Activated CD8-positive, alpha-beta memory T cell treated with anti-CD3 and anti-CD28 coated beads for 48 hours (primary cell): ENCODE measurements at places on chromosomes 7 and 10.

GRCh38 chr10:50361946-50362345 lies 110.6 kb upstream of the ASAH2 start:
- DNase-seq = no peak

GRCh38 chr10:112956631-112957350 lies 6.7 kb downstream of the TCF7L2 start:
- DNase-seq = no peak

GRCh38 chr7:29196971-29197595 lies 2.5 kb downstream of the CHN2 start:
- DNase-seq = no peak

- no peak for DNase-seq
Measured at GRCh38 chr7:103887853-103888602, 101.4 kb downstream of the RELN start.

DNA sequence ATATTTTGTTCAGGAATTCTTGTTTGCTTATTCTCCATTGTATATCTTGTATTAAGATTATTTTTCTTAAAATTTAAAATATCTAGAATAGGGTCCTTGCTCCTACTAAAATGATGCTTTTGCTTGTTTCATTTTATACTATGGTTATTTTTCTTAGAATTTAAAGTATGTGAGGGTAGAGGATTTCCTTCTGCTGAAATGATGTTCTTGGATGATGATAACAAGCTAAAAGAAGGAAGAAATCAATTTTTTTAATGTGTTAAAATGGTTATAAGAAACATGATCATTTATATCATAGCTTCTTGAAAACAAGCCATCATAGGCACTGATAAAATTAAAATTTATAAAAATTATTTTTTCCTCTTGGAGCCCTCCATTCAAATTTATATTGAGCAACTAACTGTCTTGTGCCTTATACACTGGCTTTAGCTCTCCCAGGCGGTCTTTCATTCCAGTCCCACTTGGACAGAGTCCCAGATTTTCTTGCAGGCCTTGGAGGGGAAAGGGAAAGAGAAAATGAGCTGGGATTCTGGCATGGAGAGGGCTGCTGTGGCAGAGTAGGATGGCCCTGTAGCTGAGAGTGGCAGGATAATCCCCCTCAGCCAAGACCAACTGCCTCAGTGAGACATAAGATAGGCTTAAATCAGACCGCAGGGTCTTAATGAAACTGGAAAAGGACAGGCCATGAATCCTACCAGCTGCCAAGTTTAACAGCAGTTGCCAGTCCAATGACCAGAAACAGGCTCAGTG lies 60.2 kb downstream of the DNAJB9 start:
- DNase-seq = no peak

DNA sequence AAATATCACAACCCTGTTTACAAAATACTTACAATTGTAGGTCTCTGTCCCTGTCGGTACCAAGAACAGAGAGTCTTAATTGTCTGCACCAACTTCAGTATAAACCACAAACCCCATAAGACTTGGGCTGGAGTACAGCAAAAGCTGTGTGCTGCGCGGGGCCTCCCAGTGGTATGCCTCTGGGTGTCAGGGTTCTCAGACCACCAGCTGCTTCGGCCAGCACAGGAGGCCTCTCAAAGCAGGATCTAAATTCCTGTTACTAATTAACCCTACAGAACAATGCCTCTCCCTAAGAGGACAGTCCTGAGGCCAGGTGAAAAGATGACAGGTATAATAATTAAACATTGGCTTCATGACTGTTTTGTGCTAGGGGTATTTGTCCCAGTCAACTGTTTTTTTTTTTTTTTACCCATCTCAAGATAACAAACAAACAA lies 957 bp upstream of the SVIL start:
- no peak for DNase-seq

DNA sequence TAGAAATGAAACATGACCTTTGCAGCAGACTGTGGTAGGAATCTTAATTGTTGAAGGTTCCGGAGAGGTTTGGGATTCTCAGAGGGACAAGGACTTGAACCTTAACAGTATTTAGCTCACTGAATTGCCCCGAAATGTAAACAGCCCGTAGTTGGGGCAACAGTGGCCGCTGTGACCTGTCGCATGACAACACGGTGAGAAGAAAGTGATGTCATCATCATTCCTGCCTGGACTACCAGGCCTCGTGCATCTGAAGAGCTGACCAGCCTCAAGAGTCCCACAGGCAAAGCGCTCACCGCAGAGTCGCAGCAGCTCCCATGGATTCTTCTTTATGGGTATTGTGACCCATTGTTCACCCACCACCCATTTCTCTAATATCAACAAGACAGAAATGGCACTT lies 250.6 kb downstream of the KLF6 start:
- DNase-seq = no peak

- DNase-seq = no peak
Measured at GRCh38 chr7:148319316-148319808, 271.2 kb upstream of the C7orf33 start.

GRCh38 chr7:78173666-78174065 lies 375.1 kb downstream of the PHTF2 start:
- no peak for DNase-seq

DNA sequence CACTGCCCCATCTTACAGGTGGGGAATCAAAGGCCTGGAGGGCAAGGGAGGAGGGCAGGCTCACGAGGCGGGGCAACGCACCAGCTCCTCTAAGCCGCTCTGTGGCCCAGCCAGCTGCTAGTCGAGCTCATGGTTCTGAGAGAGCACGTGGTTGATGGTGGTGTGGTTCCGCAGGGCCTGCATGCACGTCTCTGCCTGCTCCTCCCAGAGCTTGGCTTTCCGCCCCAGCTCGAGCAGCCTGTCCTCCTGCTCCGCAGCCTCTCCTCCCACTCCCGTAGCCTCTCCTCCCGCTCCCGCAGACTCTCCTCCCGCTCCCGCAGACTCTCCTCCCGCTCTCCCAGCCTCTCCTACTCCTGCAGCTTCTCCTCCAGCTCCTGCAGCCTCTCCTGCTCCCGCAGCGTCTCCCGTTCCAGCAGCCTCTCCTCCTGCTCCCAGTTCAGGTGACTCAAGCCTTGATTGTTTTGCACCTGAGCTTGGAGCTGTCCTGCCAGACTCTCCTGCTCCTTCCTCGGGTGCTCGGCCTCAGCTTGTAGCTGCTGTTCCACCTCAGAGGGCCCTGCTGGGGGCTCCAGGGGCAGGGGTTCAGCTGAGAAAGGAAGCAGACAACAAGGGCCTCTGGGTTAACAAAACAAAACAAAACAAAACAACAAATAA lies 19.1 kb upstream of the MTPAP start:
- no peak for DNase-seq

DNA sequence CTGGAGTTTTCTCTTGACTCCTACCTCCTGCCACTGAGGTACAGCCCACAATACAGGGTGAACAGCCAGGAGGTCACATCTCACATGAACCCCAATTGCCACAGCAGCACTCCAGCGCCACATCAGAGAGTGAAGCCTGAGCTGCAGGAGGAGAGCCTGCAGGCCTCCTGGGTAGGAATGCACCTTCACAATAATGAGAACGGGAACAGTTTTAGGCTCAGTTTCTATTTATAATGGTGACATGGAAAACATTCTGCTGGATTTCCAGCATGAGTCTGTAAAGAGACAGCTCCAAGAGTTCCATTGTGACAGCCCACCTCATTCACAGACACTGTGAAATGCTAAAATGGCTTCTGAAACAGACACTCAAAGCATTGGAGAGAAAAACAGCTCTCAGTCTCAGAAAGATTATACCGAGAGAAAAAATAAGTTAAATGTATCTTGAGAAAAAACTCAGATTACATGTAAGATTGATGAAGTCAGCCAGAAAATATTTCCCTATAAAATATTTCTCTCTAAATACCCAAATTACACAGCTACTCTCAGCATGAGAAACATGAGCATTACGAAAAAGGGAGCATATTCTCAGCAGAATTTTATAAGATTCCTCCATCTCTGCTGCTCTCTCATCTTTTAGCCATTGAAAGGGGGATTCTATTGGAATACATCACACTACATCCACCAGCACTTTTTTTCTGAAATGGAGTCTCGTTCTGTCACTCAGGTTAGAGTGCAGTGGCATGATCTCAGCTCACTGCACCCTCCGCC lies 11.3 kb downstream of the ZNF680 start:
- DNase-seq = no peak

- DNase-seq = no peak
Measured at GRCh38 chr10:48554656-48555055, 50.2 kb downstream of the ARHGAP22 start.

- no peak for DNase-seq
Measured at GRCh38 chr10:69800109-69800508, 1.6 kb upstream of the COL13A1 start.

GRCh38 chr7:50185208-50185607 lies 92.2 kb upstream of the ZPBP start:
- DNase-seq = no peak

DNA sequence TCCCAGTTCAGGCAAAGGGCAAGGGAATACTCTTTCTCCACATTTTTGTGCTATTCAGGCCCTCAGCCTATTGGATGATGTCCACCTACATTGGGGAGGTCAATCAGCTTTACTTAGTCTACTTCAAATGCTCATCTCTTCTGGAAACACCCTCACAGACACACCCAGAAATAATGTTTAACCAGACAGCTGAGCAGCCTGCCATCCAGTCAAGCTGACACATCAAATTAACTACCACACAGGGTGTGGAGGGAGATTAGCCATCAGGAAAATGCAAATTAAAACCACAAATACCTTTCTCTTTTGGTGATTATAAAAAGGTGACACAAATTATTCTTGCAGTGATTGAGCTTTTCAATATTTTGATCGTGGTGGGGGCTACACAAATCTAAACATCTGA lies 74.7 kb upstream of the FZD8 start:
- DNase-seq = no peak

DNA sequence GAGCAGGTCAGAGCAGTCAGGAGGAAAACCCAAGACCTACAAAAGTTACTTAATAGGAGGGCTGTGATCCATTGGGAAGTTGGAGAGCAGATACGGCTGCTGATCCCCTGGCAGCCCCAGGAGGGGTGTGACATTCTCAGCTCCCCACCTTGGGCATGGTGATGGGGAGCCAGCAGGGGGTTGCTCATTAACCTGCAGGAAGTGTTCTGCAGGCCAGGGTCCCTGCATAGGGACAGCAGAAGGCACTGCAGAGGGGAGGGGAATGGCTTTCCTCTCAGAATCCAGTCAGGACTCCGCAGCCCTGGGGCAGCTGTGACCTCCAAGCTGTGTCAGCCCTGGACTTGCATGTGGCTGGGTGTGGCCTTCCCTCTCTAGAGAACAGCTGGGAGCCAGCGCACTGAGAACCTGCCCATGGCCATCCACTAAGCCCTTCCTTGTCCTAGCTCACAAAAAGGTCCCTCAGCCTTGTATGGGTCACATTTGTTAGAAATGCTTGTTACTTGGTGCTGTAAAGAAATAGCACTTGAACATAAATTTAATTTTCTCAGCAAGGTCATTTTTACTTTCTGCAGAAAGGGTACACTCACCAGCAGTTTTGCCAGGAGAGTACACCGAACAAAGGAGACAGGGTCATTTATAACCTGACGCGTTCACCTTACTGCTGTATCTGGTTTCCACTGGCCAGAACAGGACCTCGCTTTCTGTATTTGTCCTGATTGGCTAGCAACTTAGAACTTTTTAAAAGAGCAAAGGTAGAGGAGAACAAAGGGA lies 169.6 kb downstream of the COBL start:
- no peak for DNase-seq

- DNase-seq = no peak
Measured at GRCh38 chr7:150959081-150959480, 19.0 kb downstream of the KCNH2 start.

DNA sequence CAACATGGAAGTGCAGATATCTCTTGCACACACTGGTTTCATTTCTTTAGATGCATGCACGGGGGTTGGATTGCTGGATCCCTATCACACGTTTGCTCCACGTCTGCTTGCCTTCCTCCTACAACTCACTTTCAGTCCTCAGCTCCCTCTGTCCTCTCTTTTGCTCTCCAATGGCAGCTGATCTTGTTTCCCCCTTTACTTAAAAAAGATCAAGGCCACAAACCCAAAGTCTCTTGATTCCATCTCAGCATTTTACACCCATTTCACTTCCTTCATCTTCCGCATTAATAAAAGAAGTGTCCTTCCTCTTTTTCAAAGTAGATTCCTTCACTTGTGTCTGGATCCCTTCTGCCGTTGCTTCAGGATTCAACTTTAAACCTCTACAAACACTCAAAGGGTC lies 245.2 kb downstream of the DOCK4 start:
- no peak for DNase-seq

- DNase-seq = no peak
Measured at GRCh38 chr10:130036296-130037065, 72.4 kb upstream of the EBF3 start.

DNA sequence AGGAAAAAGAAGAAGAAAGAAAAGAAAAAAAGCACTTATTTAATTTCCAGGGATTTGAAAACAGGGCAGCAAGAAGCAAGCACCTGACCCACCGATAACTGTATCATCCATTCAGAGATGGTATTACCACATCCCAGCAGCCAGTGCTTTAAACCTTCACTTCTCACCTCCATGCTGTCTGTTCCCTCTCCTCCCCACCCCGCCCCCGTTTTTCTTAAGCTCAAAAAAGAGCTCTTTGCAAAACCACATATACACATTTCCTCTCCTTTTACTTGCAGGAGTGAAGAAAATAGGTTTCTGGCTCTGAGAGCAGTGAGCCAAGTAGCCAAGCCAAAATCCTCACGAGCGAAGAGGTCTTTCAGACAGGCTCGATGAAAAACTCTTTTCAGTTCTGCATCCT lies 2.2 kb downstream of the STOX1 start:
- DNase-seq = no peak

GRCh38 chr7:119684763-119685162 lies 588.2 kb upstream of the KCND2 start:
- no peak for DNase-seq

DNA sequence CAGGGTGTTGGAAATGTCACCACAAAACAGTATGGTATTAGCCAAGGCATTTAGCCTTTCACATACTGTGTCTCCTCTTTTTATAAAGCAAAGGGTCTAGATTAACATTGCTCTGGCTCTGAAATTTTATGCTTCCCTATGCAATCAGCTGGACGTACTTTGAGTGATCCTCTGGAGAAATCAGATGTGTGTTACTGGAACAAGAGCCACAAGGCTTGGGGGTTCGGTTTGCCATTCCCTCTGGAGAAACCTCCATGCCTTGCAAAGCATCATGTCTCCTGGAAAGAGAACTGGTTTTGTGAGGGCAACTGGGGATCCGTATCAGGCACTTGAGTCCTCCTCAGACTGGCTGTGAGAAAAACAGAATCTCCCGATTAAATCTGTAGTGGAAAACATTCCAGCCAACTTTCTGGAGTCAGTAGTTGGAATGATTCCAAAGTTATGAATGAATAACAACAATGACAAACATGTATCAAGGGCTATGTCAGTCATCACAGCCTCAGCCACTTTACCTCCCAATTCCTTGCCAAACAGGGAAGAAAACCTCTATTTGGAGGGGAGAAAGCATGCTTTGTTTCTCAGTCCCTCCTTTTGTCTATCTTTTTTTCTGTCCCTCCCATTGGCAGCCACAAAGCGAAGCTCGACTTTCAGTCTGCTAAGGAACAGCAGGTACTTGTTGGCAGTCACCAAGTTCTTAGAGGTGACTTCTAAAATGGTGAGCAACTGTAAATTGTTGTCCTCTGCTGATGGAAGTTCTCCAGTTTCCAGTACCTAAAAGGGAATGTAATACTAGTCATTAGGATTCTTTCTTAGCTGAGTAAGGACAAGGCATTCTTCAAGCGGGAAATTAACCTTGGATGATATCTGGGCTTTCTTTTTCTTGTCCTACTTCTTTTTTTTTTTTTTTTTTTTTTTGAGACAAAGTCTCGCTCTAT lies 864.8 kb upstream of the AUTS2 start:
- DNase-seq = no peak

GRCh38 chr7:13560441-13560840 lies 429.0 kb downstream of the ETV1 start:
- DNase-seq = no peak
